ENCODE measurements at places on chromosomes 4 and X.

DNA sequence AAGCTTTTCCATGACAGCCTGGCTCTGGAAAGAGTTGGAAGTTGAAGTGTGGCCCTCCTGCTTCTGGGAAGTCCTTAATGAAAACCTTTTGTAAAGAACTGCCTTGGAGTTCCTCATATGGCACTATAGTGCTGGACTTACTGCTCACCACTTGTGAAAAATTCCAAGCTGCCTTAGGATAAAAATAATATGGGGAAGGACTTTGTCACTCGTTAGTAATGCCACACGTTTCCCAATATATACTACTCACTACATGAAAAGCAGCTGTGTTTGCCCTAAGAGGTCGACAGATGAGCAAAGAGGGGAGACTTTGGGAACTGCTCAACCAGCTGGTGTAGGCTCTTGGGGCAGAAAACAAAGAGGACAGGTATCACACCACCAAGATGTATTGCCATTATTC lies 11.7 kb downstream of the OPHN1 start:
- DNase-seq, result no peak

- no peak for DNase-seq
These were observed 15.1 kb downstream of the TRAPPC2 start for GRCh38 chrX:13719192-13719856.

DNA sequence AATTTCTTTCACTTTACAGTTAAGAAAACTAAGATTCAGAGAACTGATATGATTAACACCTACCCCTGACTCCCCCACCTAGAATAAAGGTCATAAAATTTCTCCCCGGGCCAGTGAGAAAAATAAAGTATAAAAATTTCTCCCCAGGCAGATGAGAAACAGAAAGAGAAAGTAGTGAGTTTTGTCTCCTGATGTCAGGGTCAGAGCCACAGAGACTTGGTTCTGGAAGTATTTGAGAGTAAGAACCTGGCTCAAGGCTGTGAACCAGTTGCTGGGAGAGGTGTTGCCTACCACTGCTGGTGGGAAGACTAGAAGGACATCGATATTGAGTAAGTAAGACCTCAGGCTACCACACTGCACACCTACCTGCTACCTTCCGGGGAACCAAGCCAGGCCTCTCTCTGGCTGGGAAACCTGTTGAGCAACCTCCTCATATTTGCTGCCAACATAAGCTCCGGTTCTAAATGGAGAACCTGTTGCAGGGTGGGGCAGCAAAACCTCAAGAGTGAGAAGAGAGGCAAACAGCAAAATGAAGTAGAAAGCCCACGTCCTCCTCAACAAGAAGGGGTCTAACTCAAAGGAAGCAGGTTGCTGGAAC lies 104.2 kb upstream of the PUDP start:
- DNase-seq, result peak; percentile 63

GRCh38 chr4:82951196-82951595 lies 50.7 kb downstream of the THAP9 start:
- no peak for DNase-seq

DNA sequence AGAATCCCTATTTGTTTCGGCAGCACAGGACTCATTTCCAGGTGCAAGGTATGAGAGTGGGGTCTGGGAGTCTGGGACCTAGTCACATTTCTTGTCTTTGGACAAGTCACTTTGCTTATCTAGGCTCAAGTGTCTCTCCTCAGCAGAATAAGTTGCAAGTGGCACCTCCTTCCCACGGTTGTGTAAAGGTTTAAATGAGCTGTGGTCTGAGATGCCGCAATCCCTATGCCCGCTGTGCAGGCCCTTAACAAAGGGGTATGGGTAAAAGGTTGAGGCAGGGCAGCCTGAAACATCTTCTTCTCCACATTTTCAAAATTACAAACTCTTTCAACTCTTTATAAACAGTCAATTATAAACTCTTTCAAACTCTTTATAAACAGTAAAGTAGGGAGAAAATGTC lies 93.7 kb downstream of the RTL5 start:
- peak; percentile 63 for DNase-seq

DNA sequence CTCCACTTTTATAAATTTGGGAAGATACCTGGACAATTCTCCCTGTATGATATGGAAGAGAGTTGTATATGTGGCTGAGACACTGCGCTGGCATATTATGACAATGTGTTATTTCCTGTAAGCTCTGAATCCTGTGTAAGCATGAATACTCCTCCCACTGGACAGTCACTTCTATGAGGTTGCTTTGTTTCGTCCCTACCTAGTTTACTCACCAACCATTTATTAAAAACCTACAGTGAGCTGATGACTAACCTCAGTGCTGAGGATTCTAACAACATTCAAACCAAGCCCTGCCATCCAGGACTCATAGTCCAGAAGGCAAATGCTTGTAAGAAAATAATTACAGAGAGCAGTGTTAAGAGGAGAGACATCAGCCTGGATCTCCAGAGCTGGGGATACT lies 1632.9 kb upstream of the TENM3 start:
- no peak for DNase-seq

- DNase-seq, result no peak
These were observed 1.2 kb downstream of the CORIN start for GRCh38 chr4:47836641-47837093.

GRCh38 chr4:10535912-10536311 lies 78.7 kb upstream of the ZNF518B start:
- DNase-seq, result no peak

- no peak for DNase-seq
These were observed 37.8 kb downstream of the SPCS3 start for GRCh38 chr4:176357359-176358082.

DNA sequence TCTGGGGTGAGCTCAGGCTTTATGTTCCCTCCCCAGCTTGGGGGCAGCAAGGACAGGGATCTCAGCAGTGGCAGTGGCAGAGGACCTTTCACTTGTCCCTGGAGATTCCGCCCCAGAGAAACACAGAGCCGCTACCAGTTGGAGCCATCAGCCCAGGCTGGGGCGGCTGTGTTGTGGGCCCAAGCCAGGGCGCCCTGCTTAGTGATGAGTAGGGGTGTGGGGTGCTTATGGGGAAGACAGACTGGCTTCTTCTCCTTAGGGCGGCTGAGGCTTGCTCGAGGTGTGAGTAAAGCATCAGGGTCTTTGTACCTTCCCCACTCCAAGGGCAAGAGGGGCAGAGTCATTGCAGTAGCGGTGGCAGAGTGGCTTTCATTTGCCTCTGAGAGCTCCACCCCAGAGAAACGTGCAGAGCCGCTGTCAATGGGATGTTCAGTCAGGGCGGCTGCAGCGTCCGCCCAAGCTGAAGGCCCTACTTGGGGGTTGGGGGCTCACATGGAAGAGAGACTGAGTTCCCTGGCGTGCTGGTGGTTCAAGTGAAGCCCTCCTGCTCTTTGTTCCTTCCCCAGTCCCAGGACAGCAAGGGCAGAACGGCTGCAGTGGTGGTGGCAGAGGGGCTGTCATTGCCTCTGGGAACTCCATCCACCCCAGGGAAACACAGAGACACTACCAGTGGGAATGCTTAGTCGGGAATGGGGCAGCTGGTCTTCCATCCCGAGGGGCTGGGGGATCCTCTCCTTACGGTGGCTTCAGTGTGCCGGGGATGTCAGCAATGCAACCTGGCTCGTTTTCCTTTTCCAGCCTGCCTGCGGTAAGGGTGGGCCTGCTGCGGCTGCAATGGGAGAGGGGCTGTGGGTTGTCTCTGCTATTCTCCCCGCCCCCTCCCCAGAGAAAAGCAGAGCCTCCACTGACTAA lies 2142.5 kb upstream of the TENM3 start:
- no peak for DNase-seq

- DNase-seq, result no peak
These were observed 222.1 kb downstream of the PCDH18 start for GRCh38 chr4:137310166-137310565.

GRCh38 chr4:145103496-145103895 lies 5.4 kb downstream of the ABCE1 start:
- DNase-seq, result no peak

GRCh38 chr4:22672944-22673343 lies 19.8 kb upstream of the GBA3 start:
- DNase-seq, result no peak

DNA sequence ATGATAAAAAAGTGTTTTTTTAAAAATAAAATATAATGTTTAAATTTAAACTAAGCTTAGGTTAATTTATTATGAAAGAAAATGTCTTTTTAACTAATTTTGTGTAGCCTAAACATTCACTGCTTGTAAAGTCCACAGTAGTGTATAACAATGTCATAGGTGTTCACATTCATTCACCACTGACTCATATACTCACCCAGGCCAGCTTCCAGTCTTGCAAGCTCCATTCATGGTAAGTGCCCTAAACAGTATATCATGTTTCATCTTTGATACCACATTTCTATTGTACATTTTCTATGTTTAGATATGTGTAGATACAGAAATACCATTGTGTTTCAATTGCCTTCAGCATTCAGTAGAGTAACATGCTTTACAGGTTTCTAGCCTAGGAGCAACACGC lies 530.3 kb downstream of the EPHA5 start:
- no peak for DNase-seq

- DNase-seq, result no peak
These were observed 28.0 kb upstream of the AFAP1 start for GRCh38 chr4:7967501-7968261.

DNA sequence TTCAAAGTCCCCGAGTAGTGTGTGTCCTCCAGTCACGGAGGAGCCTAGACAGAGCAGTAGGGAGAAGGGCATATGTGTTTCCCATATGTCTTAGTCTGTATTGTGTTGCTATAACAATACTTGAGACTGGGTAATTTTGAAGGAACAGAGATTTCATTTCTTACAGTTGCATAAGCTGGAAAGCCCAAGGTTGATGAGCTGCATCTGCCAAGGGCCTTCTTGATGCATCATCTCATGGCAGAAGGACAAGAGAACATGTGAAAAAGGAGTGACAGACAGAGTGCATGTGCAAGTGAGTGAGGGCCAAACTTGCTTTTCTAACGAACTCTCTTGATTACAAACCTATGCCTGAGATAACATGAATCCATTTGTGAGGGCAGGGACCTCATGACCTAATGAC lies 243.4 kb downstream of the ARHGAP10 start:
- DNase-seq, result no peak

- no peak for DNase-seq
These were observed 190.8 kb upstream of the GEMIN8 start for GRCh38 chrX:14220386-14220944.

DNA sequence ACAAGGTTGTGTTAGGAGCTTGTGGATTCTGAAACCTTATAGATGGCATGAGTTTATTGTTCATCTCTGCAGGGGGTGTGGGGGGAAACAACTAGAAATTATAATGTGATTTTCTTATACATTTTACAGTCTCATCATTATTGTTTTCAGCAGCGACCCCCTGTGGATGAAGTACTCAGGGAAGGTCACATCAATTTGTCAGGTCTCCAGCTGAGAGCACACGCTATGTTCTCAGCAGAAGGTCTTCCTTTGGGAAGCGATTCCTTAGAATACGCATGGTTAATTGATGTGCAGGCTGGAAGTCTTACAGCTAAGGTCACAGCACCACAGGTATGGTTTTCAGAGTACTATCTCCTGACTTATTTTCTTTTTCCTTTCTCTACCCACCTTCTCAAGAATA lies 72.2 kb downstream of the BLTP1 start:
- DNase-seq, result no peak

DNA sequence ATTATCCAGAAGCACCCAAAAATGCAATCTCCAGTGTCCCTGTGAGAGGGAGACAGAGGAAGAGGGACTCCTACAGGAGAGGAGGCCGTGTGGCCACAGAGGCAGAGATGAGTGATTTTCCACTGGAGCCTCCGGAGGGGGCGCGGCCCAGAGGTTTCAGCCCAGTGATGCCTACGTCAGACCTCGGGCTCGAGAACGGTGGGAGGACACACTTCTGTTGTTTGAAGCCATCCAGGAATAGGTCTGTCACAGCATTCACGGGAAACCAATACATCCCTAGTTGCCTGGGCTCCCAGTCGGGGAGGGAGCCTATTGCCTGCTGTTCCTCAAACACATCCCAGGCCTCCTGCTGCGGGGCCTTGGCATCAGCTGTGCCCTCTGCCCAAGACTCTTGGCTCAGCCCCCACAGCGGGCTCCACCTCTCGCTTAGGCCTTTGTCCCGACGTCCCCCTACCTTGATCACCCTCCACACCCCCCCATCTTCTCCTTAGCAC lies 39.2 kb upstream of the HMX1 start:
- DNase-seq, result no peak

DNA sequence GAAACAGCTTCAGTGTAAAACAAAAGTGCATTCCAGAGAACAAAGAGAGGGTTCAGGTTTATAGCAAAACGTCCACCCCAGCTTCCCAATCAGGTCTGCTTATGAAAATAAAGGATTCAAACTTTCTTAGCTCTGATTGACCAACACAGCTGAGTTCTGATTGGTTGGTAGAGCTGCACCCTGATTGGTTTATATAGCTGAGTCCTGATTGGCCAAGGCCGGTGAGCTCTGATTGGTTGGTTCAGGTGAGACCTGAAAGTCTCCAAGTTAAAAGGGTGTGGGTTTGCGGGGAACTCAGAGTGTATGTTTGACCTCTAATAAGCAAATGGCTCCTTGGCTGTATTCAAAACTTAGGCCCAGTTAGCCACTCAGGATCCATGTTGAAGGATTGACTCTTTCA lies 20.9 kb downstream of the CLRN2 start:
- no peak for DNase-seq

- DNase-seq, result no peak
These were observed 40.9 kb upstream of the TBC1D19 start for GRCh38 chr4:26542991-26543390.

GRCh38 chr4:112185740-112186670 lies 40.8 kb downstream of the FAM241A start:
- peak; percentile 81 for DNase-seq

GRCh38 chr4:158578476-158578875 lies 56.8 kb downstream of the RXFP1 start:
- DNase-seq, result no peak

GRCh38 chr4:107442538-107443111 lies 277.4 kb downstream of the PAPSS1 start:
- no peak for DNase-seq

DNA sequence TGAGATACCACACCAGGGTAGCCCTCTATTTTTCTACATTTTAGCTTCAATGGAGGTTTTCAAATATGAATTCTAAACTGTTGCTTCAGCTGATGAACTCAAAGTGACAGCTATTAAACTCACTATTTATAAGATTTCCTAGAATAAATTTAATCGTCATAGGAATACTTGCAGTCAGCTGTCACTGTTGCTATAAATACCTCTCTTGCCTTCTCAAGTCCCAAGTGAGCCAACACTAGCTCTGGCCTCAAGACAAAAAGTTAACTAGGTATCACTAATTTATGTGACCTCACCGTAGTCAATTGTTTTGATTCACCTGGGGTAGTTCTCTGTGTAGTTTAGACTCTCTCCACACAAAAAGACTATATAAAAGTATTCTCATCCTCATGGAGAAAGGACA lies 34.3 kb upstream of the PROM1 start:
- no peak for DNase-seq

GRCh38 chrX:68196939-68197791 lies 236.1 kb downstream of the OPHN1 start:
- peak; percentile 39 for DNase-seq

- DNase-seq, result no peak
These were observed 303.7 kb downstream of the ARHGAP24 start for GRCh38 chr4:85778632-85779131.
